ENCODE measurements at places on chromosomes 1 and 21. TPM values are rescaled to one million over a fixed set of nuclear protein-coding genes. Genes with fewer than 3 reads are reported as not detected.

- H3K4me1 ChIP-seq, result no peaks in the 10 kb centered on the region
- H3K27ac ChIP-seq, result no peak overlapping the region
- H3K36me3 ChIP-seq, result peaks cover under 1% of the 10 kb centered on the region
- no peak overlapping the region for H3K4me3 ChIP-seq
- no peak for DNase-seq
Measured at GRCh38 chr1:241129207-241129960, 227.6 kb downstream of the RGS7 start.

- H3K4me1 ChIP-seq, result peaks cover 4% of the 10 kb centered on the region
- no peak for DNase-seq
- H3K27ac ChIP-seq, result no peak overlapping the region
- peaks cover 19% of the 10 kb centered on the region for H3K27me3 ChIP-seq
- peaks cover 6% of the 10 kb centered on the region for H3K36me3 ChIP-seq
Measured at GRCh38 chr1:223678841-223679240, 13.3 kb upstream of the CAPN8 start.

DNA sequence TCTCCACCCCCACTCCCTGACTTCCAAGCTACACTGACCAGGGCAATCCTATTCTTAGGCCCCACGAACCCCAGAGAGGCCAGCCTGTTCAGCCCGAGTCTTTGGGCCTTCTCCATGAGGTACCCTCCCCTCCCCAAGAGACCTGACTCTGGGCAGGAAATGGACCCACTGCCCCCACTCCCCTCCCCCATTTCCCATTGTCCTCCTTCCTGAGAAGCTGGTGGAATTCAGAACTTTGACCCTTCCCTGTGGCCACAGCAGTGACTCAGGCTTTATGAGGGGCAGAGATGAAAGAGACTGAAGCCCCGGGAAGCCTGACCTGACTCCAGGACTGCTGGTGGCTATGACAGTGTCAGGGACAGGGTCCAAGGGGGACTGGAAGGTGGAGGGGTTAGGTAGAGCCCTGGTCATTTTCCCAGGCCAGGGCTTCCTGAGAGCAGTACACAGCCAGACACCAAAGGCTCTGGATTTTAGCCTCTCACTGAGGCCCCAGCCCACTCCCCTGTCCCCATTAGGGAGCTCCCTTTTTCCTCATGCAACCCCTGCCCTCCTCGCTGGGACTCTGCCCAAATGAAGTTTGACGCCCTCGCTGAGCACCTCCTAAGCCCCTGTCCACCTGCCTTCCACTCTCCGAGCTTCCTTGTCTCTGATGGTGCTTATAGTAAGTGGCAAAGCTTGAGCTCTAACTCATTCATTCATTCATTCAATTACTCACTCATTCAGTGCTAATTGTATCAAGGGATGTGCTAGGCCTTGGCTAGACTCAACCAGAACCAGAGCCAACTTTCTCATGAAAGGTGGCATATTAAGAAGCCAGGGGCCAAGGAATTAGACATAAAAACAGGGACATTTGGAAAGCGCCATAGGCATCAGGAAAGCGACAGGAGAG lies 3.0 kb downstream of the CRYBG2 start:
- peaks cover 39% of the 10 kb centered on the region for H3K4me1 ChIP-seq
- peak overlapping the region; percentile 11 for H3K4me3 ChIP-seq
- no peak for DNase-seq
- H3K27ac ChIP-seq, result peak overlapping the region; percentile 75

GRCh38 chr1:207034208-207034607 lies 1.7 kb upstream of the C1orf116 start:
- no peak overlapping the region for H3K4me3 ChIP-seq
- H3K4me1 ChIP-seq, result peaks cover 39% of the 10 kb centered on the region
- no peaks in the 10 kb centered on the region for H3K27me3 ChIP-seq
- H3K36me3 ChIP-seq, result no peaks in the 10 kb centered on the region

DNA sequence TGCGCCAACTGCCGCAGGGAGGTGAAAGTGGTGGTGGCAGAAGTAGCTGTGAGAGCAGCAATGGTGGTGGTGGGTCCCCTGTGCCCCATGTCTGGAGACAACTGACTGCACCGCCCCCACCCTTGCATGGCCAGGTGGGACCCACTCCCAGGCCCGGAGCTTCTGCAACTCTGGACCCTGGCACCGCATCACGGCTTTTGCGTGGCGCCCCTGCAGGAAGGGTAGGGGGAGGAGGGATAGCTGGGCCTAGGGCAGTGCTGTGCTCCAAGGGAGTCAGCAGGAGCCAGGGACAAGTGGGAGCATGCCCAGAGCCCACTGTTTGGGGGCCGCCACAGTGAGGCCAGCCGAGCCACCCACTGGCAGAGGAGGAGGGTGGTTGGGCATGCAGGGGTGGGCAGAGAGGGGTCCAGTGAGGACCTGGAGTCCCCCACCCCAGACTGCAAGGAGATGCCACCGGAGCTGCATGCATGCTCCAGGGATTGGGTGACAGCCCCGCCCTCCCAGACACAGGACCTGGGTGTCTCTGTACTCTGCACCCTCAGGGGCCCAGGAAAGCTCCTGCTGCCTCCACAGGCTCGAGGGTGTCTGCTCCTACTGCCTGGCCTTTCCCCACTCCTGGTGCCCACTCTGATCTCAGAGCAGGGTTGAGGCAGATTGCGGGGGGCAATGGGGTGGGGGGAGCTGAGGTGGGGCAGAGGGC lies 9.8 kb upstream of the CTTNBP2NL start:
- DNase-seq, result no peak
- peaks cover 9% of the 10 kb centered on the region for H3K4me1 ChIP-seq
- H3K36me3 ChIP-seq, result no peaks in the 10 kb centered on the region
- H3K4me3 ChIP-seq, result no peak overlapping the region
- no peak overlapping the region for H3K27ac ChIP-seq
- H3K27me3 ChIP-seq, result peaks cover 29% of the 10 kb centered on the region

DNA sequence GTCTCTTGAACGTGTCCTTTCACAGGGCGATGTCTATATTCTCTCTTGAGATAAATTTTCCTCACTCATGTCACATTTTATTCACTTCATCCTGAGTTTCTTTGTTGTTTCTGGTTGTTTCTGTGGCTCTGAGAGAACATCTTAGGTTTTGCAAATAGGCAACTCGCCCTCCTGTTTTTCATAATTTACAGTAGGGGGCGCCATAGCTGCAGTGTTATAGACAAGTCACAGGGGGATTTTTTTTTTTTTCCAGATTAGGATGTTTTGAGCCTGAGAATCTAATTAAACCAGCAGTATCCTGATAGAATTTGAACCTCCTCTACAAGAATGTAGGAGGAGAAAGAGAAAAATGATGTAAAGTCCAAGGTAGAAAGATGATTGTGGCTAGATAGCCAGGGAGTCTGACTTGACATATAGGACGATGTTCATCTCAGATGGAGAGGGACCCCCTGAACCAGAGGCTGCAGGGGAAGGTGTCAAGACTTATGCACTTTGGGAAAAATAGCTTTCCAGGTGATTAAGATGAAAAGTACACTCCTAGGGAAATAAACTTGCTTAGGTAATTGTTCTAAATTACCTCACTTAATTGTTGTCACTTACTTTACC lies 76.3 kb downstream of the ZP4 start:
- no peak overlapping the region for H3K4me3 ChIP-seq
- no peaks in the 10 kb centered on the region for H3K4me1 ChIP-seq
- peaks cover 9% of the 10 kb centered on the region for H3K27me3 ChIP-seq
- H3K27ac ChIP-seq, result no peak overlapping the region

DNA sequence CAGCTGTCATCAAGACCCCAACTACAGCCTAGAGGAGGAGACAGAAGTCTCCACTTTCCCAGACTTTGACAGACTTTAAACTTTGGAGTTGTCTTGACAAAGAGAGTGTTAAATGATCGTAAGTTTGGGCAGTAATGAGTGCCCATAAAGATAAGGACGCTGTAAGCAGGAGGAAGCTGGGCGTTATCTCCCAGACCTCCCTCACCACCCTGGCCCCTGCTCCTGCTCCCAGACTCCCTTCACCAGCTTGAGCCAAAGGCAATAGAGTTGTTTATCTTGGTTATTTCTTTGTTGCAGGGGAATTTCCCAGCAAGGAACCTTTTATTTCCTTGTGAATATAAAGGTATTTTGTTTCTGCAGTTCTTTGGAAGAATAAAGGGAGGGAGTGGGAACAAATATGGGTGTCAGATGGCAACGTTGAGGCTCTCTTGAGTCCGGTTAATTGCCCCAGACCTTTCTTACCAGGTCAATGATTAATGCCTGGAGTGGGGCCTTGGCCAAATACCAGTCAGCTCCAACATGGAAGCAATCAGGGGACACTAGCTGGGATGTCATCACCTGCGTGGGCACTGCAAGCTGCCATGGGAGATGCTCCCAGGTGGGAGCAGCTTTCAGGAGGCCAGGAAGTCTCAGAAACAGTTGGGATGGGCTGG lies 4.4 kb downstream of the PIGR start:
- no peak overlapping the region for H3K4me3 ChIP-seq
- DNase-seq, result no peak
- no peak overlapping the region for H3K27ac ChIP-seq
- H3K36me3 ChIP-seq, result no peaks in the 10 kb centered on the region

GRCh38 chr1:93000751-93001175 lies 39.5 kb upstream of the DIPK1A start:
- peaks cover 10% of the 10 kb centered on the region for H3K4me1 ChIP-seq
- no peak overlapping the region for H3K4me3 ChIP-seq
- no peaks in the 10 kb centered on the region for H3K36me3 ChIP-seq

DNA sequence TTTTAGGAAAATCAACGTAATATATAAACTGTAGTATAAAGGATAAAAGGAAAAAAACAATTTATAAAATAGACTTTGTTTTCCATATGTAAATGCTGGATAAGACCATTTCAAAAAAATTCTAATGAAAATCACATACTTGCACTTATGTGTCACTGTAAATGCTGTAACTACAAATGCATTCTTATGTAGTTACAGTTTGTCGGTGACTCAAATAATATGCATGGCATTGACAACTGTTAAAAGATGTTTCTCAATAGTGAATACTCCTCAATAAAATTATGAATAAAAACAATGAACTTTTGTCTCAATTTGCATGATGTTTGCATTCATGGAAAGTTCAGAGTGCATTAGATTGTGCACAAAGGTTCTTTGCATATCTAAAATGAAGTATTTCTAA lies 614.0 kb upstream of the CHRM3 start:
- H3K4me3 ChIP-seq, result no peak overlapping the region
- no peak for DNase-seq

DNA sequence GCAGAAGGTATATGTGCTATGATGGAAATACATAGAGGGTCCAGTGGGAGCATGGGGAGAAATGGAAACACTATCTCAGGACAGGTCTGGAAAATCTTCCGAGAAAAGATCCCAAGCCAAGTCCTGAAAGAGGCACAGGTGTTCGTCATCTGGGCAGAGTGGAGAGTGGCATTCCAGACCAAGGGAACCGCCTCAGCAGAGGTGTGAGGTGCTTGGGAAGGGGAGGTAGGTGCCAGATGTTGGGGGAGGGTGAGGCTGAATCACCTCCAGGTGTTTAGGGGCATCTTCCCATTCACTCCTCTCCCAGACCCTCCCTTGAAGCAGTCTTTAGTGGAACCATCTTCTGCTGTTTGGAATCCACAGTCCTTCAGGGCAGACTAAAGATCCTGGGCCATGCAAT lies 23.5 kb upstream of the LRRN2 start:
- peaks cover 67% of the 10 kb centered on the region for H3K27me3 ChIP-seq
- no peak for DNase-seq
- H3K27ac ChIP-seq, result no peak overlapping the region
- no peaks in the 10 kb centered on the region for H3K36me3 ChIP-seq

- peaks cover 11% of the 10 kb centered on the region for H3K4me1 ChIP-seq
- H3K4me3 ChIP-seq, result no peak overlapping the region
- H3K27ac ChIP-seq, result no peak overlapping the region
- H3K27me3 ChIP-seq, result peaks cover 10% of the 10 kb centered on the region
- no peak for DNase-seq
- no peaks in the 10 kb centered on the region for H3K36me3 ChIP-seq
Measured at GRCh38 chr1:28889357-28889756, 25.0 kb upstream of the EPB41 start.

GRCh38 chr1:184393962-184394361 lies 7.1 kb downstream of the C1orf21 start:
- H3K27me3 ChIP-seq, result peaks cover 33% of the 10 kb centered on the region
- H3K4me3 ChIP-seq, result no peak overlapping the region
- H3K4me1 ChIP-seq, result peaks cover 6% of the 10 kb centered on the region

DNA sequence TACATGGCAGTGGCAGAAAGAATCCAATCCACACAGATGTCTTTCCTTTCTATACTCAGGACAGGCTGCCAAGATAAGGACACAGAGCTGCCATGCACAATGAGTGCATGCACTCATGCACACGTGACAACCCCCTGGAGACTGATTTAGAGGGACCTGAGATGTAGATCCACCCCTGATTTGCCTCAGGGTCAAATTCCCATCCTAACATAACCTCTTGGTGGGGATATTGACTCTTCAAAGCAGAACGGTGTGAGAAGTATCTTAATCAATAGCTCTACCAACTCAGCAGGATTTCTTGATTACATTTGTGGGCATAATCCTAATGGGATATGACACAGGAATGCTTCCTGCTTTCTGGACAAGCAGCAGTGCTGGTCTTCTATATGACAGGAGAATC lies 125.2 kb upstream of the DSCAM start:
- H3K4me1 ChIP-seq, result peaks cover 20% of the 10 kb centered on the region
- H3K27ac ChIP-seq, result no peak overlapping the region
- peaks cover 15% of the 10 kb centered on the region for H3K27me3 ChIP-seq
- H3K4me3 ChIP-seq, result no peak overlapping the region
- H3K36me3 ChIP-seq, result peaks cover 2% of the 10 kb centered on the region

DNA sequence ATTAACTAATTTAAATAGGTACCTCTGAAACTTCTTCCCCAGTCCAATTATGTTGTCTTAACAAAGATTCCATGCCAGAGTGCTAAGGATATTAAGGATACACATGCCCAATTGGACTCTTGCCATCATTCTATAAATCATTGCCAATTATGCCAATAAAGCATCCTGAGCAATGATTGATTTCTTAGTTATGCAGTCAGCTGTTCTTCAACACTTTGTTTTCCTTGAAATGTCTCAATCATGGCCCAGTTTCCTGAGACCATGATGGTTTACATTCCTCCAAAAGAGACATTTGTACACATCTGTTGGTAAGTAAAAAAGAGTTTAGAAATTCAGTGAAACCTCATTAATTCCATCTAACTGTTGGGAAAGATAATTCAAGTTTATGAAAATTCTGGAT lies 180.4 kb upstream of the PKN2 start:
- peaks cover 2% of the 10 kb centered on the region for H3K4me1 ChIP-seq
- H3K36me3 ChIP-seq, result no peaks in the 10 kb centered on the region
- no peak overlapping the region for H3K27ac ChIP-seq
- DNase-seq, result no peak
- no peak overlapping the region for H3K4me3 ChIP-seq
- no peaks in the 10 kb centered on the region for H3K27me3 ChIP-seq

- H3K27ac ChIP-seq, result no peak overlapping the region
- peaks cover 5% of the 10 kb centered on the region for H3K36me3 ChIP-seq
- peaks cover 14% of the 10 kb centered on the region for H3K4me1 ChIP-seq
- no peak for DNase-seq
- no peak overlapping the region for H3K4me3 ChIP-seq
Measured at GRCh38 chr1:184790642-184791549, 36.2 kb upstream of the EDEM3 start.

CXADR gene
- total RNA-seq, result 65.9 TPM

RGS4 gene
- total RNA-seq, result 7.3 TPM

C1orf159 gene
- total RNA-seq, result 23.2 TPM

TNFRSF18 gene
- total RNA-seq, result not detected

ANGPTL7 gene
- not detected for total RNA-seq

ASB17 gene
- not detected for total RNA-seq

CDKN2C gene
- total RNA-seq, result 0.33 TPM

OR2L8 gene
- total RNA-seq, result not detected

Measured in progenitor cell of endocrine pancreas (in vitro differentiated cells).